H7 (cell line): ENCODE measurements at places on chromosomes 7 and 10.

GRCh38 chr10:31099664-31100063, 68.0 kb upstream of the ZNF438 start:
- no peak for DNase-seq

DNA sequence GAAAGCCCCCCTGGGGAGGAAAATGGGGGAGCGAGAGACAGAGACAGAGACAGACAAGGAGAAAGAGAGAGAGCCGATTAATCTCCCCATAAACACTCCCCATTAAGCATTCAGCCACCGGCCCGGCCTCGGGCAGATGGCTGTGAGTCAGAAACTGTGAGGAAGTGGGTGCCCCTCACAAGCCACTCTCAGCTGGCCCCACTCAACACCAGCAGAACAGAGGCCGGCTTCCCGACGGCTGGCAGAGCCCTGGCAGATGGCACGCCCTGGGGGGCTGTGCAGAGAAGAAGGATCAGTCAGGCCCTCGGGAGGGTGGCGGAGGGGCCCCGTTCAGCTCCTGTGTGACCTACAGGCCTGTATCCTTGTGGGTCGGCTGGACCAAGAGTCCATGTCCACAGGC, 41.2 kb downstream of the CAMK2B start:
- DNase-seq, result no peak

DNA sequence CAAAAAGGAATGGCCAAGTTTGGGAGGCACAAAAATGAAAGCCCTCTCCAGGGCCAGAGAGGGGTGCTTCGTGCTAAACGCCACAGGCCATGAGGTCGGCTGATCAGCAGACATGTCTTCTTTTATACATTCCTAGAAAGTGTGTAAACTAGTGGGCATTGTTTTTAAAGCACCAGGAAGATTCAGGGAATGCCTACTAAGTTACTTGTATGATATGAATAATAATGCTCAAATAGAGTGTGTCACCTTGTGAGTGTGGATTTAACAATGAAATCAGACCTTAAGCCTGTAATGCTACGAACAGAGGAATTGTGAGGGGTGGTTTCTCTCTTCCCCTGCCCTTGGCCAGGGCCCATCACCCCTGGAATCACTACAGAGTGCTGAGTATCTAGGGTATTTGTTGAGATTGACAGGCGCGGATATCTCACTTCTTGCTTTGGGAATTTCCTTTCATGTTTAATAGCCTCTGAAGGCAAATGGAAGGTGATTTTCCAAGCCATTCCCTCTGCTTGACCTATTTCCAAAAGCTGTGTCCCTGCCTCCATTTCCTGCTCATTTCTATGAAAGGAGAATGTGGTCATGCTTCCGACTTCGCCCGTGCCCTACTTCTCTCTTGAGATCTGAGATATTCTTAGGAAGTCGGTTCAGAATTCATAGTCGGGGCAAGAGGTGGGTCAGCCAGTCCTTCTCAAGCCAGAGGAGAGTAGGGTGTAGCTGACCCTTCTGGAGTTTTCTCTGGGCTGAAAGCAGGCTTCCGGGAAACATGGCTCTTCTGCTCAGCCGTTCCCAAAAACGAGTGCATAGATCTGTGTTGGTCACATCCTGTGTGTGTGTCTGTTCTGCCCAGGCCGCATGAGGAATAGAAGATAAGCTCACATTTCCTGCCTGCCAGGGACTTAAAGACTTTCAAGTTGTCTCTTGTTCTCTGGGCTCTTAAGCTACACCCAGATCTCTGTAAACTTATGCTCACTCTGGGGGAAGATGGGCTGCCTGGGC, 167.8 kb upstream of the ITGB1 start:
- no peak for DNase-seq

DNA sequence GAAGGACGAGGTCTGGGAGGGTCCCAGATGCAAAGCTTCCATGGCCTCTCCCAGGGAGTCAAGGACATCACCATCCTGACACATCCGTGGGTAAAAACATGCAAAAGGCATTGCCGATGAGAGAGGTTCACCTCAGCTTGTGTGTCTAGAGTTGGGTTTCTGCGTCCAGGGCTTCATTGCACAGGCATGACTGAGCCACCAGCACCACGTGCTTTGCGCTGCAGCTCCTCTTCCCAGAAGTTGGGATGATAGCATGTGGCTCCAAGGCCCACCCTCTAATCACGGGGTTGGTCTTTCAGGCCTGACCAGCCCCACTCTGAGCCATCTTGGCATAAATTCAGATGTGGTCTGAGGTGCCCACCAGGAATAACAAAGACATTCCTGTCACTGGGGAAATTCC, 7.1 kb upstream of the RASGEF1A start:
- no peak for DNase-seq

DNA sequence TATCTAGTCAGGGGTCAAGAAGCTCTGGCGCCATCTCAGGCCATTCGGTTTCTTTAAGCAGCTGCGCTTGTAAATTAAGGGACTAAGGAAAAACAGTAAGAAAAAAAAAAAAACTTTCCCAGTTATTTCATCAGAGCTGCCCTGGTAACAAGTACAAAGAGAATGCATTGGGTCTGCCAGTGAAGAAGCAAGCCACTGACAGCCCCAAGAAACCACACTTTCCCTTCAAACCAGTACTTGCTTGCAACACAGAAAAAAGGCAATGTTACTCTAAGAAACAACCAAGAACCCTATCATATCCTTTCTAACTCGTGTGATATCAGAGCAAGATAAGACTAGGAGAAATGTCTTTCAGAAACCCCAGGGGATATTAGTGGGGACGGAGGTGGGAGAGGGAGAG, 40.6 kb upstream of the AOAH start:
- no peak for DNase-seq

GRCh38 chr10:116143673-116144222, 129.3 kb downstream of the GFRA1 start:
- no peak for DNase-seq

- no peak for DNase-seq
Observed at GRCh38 chr10:43972976-43973647, 324.4 kb upstream of the ZNF32 start.

- DNase-seq, result no peak
Observed at GRCh38 chr7:98598846-98599615, 18.1 kb upstream of the NPTX2 start.
